ENCODE measurements at places on chromosomes 2 and 18. TPM values are rescaled to one million over a fixed set of nuclear protein-coding genes. Genes with fewer than 3 reads are reported as not detected.
A peak's percentile ranks its signal among the peaks of the same experiment; 100 is the strongest.

GRCh38 chr2:241036397-241036963 is 38.1 kb downstream of the SNED1 start:
- DNase-seq = no peak

- DNase-seq = no peak
Observed at GRCh38 chr2:119846021-119846420, 86.3 kb downstream of the PTPN4 start.

DNA sequence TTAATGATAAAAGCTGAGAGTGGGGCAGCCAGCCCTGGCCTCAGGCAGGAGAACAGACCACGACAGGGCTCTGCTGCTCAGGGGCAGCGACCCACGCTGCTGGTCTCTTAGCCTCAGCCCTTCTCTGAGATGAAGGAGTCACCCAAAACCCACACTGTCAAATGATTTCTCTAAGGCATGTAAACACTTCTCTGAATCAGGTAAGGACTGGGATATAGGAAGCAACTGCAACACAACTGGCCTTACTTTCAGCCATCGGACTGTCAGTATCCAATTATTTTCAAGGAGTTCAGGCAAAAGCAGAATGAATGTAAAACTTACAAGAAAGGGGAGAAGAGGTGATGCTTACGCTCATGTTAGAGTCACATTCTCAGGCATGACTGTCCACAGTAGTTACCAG is 21.8 kb downstream of the ERFE start:
- no peak for DNase-seq

The FAM228A gene
- total RNA-seq = not detected

DNA sequence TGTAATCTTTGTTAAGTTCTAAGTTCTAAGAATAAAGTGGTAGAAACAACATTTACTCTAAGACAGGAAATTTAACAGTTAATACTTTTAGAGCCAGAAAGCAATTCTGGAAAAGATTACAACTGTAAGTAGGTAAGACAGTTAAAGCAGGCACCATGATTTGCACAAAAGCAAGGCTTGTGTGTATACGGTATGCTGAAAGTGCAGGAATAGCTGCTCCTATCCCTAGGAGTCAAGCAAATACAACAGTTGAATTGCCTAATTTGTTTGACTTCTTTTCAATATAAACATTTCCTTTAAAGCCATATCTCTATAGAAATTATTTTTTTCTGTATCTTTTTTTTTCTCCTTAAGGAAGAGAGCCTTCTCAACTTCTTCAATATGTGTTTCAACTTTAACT is 116.4 kb downstream of the KCNJ3 start:
- DNase-seq = no peak

DNA sequence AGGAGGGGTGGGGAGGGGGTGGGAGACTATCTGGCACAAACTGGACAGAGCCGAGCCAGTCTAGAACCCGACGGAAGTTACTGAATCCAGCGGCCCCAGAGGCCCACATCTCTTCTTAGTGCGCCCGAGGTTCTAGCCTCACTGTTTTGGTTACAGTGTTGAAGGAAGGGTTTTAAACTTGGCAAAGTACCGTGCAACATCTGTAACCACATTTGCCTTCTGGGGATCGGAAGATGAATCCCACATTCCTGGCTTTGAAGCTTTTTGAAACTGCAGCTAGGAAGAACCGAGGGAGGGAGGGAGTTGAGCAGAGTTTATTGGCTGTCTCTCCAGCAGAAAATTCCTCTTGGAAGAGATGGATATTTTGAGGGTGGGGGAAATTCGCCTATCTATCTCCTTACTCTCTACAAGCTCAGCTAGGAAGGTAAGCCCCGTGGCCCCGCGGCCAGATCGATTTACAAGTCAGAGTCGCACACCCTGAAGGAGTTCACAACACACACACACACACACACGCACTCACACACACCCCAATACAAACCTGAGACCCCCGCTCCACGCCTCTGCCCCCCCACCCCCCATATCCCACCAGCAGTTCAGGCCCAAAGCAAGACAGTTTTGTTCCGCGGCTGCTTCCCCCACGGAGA is 1.0 kb downstream of the ACVR1 start:
- DNase-seq = no peak

GRCh38 chr2:43034242-43034619 is 192.2 kb downstream of the ZFP36L2 start:
- no peak for DNase-seq

DNA sequence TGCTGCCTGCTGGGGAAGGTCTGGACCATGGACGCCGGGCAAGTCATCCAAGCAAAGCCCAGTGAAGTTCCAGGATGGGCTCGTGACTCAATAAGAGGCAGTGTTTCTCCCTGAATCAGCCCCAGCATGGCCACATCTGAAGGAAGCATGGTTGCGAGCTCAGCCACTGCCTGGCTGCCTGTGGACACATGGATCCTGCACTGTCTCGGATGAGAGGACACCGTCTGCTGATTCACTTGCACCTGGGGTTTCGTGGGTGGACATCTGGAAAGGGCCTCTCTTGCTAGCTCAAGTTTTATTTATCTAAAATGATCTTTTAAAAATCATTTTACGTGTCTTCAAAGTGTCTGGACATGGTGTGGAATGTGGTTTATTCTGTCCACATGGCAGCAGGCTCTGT is 224.8 kb upstream of the FN1 start:
- peak; percentile 92 for DNase-seq

DNA sequence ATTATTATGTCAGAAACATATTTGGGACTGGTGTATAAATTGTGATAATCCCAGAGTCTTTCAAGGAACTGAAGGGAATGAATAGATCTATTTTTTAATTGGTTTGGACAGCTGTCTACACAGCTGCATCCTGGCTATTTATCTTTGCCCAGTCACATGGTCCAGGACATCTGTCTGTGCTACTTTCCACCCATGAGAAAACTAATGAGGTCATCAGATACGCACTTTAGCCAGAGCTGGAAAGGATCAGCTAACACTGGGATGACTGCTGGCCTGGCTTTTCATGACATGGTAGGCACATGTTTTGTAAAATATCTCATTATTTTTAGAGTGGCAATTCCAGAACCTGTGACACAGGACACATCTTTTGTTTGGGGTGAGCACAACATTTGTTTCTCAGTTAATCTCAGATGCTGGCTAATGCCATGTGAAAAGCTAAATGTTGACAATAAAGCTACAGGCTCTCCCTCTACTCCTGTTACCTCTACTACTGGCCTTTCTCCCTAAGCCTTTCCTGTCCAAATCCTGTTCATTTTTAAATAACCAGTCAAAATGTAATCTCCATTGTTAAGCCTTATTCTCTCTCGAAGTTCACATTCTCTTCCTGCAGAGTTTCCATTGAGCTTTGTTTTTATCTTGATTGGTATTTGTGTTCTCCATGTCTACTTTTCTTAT is 500.7 kb downstream of the RIT2 start:
- DNase-seq = no peak

- no peak for DNase-seq
Observed at GRCh38 chr2:177207101-177207500, 5.5 kb upstream of the HNRNPA3 start.

DNA sequence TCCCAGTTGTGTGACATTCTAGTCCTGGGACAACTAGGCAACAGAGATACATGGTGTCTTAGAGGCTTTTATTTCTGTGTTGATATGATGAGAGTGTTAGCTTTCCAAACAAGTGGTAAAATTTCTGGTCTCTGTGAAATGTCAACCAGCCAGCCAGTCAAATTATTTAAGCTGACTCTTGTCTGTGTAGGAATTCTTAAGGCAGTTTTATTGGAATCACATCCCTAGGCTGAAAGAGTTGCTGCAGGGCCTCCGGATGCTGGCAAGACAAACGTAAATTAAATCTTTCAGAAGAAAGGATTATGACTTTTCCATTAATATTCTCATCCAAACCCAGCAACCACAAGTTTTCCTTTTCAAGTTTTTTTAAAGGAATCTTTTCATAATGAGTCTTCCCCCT is 44.6 kb downstream of the SERPINB7 start:
- no peak for DNase-seq

GRCh38 chr2:128642316-128642715 is 323.6 kb upstream of the HS6ST1 start:
- no peak for DNase-seq

The PFN4 gene
- total RNA-seq = not detected

- DNase-seq = no peak
Observed at GRCh38 chr2:64629329-64629781, 24.4 kb downstream of the SERTAD2 start.

DNA sequence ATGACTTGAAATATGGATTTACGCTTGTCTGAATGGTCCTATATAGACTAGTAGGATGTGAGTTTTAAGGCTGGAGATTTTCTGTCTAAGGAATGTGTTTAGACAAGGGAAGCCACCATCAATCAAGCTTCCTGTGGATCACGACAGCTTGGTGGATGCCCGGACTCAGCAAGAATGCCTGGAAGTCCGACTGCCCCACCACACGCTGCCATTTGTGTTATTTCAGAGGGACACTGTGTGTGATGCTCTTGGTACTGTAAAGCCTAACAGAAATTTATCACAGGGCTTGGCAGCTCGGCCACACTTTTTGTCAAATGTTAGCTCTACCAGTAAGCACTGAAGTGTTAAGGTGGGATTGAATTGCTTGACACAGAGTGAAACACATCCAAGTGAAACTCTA is 127.1 kb upstream of the CDH7 start:
- DNase-seq = no peak

The VWC2L gene
- not detected for total RNA-seq

The KYNU gene
- total RNA-seq = 2.0 TPM

The OTOS gene
- not detected for total RNA-seq

GRCh38 chr2:108943751-108944150 is 45.3 kb downstream of the EDAR start:
- no peak for DNase-seq

GRCh38 chr18:50569930-50570329 is 10.0 kb downstream of the MAPK4 start:
- DNase-seq = no peak

The C2orf66 gene
- not detected for total RNA-seq

The RAPH1 gene
- total RNA-seq = 33.4 TPM

The SP140 gene
- total RNA-seq = 4.6 TPM

DNA sequence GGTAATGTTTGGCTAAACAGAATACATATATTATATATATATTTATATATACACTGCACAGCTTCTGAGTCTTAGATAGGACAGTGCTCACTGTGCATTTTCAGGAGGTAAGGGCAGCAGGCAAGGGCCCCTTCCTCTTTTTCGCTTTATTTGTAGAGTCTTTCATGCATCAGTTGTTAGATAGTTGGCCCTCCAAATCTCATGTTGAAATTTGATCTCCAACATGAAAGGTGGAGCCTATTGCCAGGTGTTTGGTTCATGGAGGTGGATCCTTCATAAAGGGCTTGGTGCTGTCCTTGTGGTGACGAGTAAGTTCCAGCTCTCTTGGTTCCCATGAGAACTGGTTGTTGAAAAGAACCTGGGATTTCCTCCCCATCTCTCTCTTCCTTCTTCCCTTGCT is 48.1 kb downstream of the TSN start:
- no peak for DNase-seq

DNA sequence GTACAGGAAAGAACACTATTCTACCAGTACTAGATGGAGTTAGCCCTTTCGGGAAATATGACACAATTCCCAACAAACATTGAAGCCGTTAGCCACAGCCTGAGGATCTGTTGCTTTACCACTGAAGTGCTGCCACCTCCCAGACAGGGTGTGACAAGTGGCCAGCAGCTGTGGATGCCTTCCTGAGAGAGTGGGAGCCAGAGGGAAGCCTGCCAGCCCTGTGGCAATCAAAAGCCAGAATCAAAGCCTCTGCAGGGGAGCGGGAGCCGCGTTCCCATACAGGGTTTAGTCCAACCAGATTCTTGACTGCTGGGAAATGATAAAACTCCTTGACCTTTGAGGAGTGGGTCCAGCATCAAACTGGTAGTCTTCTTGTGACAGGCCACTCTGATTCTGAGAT is 38.0 kb downstream of the SLC4A1AP start:
- no peak for DNase-seq

GRCh38 chr2:97788986-97789644 is 75.7 kb downstream of the ZAP70 start:
- no peak for DNase-seq

DNA sequence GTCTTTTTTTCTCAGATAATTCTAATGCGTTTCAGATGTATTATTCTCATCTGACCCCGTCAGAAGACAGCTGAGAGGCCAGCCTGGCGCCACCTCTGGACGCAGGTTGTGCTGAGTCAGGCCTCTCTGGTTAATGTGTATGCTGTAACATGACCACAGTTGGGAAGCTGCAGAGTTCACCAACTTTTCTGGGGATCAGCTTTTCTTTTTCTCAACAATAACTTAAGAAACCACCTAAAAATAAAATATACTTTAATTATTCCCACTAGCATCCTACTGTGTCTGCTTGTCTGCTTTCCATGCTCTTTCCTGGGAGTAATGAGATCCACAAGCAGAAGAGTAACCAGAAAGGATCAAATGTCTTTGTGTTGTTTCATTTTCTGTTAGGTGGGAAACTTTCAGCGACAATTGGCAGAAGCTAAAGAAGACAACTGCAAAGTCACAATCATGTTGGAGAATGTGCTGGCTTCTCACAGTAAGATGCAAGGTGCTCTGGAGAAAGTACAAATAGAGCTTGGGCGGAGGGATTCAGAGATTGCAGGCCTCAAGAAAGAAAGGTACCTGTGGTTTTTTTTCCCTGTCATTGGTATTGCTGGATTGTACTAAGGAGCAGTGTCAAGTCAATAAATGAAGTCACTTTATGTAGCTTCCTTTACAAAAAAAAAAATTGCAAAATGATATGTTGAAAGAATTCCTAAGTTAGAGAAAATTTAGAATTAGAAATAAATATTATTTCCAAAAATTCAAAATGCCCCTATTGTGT is 79.8 kb downstream of the CCDC150 start:
- DNase-seq = peak; percentile 56

GRCh38 chr2:120638450-120638849 is 97.2 kb upstream of the GLI2 start:
- DNase-seq = no peak

DNA sequence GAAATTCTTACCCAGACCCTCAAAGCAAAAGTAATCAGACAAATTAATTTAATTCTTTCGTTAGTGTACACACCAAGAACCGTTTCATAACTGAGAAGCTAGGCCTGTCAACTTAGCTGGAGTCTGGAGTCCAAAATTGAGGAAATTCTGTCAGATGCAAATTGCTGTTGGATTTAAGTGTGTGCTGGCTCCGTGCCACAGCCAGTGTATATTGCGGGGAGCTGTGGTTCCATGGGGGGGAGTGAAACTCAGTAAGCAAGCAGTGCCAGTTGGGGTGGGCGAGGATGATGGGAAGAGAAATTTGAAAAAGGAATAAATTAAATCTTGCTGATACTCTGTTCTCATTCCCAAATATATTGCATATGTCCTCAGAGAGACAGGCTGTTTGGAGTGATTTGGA is 4.0 kb downstream of the ARPC2 start:
- no peak for DNase-seq

The EIF5B gene
- 20.8 TPM for total RNA-seq

GRCh38 chr2:232523682-232524597 is 2.0 kb upstream of the CHRND start:
- DNase-seq = no peak

DNA sequence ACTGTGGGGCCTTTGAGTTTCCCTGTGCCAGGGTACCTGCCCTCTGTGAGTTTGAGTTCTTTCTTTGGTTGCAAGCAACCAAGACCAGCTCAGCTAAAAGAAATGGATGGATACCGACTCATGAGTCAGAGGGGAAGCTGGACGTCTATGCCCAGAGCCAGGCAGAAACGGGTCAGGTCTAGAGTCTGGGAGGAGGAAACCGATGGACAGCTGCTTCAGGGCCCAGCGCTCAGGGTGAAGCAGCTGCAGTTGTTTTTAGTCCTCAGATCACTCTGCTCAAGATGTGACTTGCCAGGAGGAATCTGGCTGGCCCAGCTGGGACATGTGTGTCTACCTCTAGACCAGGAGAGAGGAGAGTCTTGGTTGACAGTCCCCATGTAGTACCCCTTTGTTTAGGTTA is 10.1 kb upstream of the TYMS start:
- DNase-seq = no peak

GRCh38 chr2:75556679-75557366 is 3.9 kb downstream of the EVA1A start:
- DNase-seq = no peak

All from epithelial cell of proximal tubule (primary cell).